T-helper 17 cell (primary cell): ENCODE measurements at places on chromosomes 13 and 19.
A peak's percentile ranks its signal among the peaks of the same experiment; 100 is the strongest.

DNA sequence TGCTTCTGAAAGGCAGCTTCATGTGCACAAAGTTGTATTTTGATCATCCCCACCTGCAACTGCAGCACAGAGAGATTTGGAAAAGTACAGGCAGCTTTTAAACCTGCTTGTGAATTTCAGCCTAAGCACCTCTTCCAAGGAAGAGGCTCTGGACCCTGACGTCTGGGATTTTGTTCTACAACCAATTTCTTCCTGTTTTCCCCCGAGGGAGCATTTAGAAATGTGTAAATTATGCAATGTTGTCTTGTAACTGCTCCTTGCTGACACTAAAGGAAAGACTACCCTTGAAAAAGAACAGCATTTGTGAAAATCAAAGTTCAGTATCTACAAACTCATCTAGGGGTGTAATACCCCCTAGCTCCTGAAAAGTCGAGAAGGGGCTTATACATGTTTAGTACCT, 15.4 kb downstream of the MED26 start:
- DNase-seq: no peak

GRCh38 chr13:99721606-99722337, 220.5 kb downstream of the TM9SF2 start:
- DNase-seq: no peak

DNA sequence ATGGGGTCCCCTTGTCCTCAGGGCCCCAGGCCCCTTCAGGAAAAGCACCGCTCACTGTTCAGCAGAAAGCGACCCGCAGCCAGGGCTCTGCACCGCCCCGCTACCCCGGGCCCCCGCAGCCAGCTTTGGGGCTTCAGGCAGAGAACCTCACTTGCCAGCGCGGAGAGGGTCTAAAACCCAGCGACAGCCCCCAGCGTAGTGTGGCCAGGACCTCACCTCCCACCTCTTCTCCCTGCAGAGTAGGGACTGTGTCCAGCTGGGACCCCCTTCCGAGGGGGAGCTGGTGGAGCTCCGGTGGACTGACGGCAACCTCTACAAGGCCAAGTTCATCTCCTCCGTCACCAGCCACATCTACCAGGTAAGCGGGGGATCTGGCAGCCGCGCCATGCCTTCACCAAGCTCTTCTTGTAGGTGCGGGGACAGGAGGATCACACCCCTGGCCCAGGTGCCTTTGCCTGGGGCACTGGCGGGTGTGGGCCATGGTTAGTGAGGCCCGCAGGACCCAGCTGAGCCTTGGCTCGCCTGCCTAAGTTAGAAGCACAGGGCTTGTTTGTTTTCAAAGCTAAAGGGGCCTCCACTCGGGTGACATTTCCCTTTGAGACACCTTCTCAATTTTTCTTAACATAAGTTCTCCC, 175.7 kb downstream of the KDM4B start:
- peak; percentile 6 for DNase-seq

- no peak for DNase-seq
These were observed 8.3 kb upstream of the KCNN4 start for GRCh38 chr19:43789029-43789428.

GRCh38 chr19:11881151-11881800, 6.3 kb upstream of the ZNF69 start:
- peak; percentile 43 for DNase-seq

DNA sequence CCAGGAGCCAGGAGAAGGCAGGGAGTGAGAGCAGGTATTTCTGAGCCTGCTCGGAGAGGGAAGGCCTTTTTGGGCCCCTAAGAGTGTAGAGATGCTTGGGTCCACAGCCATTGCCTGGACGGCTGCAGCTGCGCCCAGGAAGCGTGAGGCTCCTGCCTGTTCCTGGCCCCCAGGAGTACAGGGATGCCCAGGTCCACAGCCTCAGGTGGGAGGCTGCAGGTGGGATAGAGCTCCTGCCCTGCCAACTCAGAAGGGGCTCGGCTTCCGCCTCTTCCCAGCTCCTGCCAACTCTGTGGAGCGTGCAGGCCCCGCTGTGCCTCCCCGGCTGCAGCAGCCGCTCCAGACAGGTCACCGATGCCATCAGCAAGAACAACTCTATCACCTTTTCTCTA, 351.0 kb upstream of the PCDH20 start:
- no peak for DNase-seq
